Fibroblast of skin of left biceps (primary cell): ENCODE measurements at places on chromosomes 16 and 17.

- no peak for DNase-seq
Observed at GRCh38 chr17:50594892-50595291, 34.4 kb downstream of the CACNA1G start.

DNA sequence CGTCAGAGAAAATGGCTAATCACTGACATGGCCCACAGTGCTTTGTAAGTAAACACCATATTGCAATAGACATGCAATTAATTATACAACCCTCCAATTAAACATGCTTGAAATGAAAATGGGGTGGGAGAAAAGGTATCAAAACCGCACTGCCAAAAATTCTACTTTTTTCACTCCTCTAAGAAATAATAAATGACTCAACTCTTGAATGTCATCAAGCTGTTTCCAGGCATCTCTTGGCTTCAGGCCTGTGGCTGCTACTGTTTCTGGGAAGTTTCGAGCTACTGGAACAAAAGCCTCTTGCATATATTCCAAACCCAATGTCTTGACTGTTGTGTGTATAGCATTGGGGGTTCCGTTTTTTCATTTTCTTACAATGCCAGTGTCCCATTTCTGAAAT lies 412.6 kb downstream of the RBFOX1 start:
- no peak for DNase-seq

DNA sequence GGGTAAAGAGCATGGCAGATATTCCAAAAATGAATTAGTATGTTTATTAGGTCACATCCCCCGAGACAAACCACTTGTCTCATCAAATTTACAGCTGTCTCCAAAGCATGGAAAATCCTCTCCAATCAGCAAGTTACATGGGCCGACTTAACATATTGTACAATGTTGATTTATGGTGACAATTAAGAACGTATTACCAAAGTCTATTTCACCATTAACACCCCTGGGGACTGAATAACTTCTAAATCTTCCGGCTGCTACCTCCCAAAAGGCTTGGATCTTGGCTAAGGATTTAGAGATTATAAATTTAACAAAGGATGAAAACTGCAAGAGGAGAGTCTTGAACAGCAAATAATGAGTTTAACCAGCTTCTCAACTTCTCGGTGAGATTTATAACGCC lies 311.9 kb downstream of the NPIPA8 start:
- DNase-seq = no peak

DNA sequence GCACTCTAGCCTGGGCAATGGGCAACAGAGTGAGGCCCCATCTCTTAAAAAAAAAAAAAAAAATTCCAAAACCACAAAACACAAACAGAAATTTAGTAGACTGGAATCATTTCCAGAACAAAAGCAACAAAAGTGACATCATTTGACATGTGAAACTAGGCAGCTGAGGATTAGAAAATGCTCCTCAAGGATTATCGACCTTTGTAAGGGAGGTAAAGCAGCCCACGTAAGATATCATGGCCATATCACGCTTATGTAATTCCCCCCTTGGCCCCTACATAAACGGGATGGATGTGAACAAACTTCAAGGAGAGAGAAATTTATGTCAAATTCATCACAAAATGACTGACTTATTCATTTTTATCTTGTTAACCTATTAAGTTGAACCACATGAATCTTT lies 83.3 kb downstream of the WDR59 start:
- DNase-seq = no peak

GRCh38 chr16:46688101-46688653 lies 801 bp downstream of the VPS35 start:
- DNase-seq = no peak

DNA sequence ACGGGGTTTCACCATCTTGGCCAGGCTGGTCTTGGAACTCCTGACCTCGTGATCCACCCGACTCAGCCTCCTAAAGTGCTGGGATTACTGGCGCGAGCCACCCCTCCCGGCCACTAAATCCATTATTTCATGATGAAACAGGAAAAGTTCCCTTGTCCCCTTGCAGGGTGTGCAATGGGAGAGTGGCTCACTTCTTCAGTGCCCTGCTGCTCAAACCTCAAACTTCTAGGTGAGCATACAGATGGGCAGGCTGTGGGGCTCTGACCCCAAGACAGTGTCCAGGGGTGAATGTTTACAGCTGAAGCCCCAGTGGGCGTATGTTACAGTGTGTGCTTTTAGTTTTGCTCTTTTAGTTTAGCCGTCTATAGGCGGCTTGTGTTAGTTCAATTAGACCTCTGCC lies 34.7 kb downstream of the GJC1 start:
- DNase-seq = no peak
